ENCODE measurements at places on chromosomes 5 and 9. TPM values are rescaled to one million over a fixed set of nuclear protein-coding genes. Genes with fewer than 3 reads are reported as not detected.
A peak's percentile ranks its signal among the peaks of the same experiment; 100 is the strongest.

DNA sequence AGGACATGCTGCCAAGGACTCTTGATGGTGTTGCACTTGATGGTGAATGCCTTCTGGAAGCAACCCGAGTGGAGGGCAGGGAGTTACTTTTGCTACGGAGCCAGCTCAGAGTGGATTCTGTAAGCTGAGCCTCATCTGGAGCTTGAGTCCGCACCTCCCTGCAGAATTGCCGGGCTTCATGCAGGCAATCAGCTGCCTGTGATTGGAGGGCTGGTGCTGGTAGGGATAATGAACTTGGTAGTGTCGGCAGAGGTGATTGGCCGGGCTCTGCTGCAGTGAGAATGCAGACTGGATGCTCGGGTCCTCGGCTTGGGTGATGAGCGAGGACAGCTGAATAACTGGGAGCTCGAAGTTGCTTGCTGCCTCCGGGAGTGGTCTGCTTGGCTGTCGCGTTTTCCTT, 23.1 kb downstream of the SLC25A25 start:
- DNase-seq = peak; percentile 91

The SPAAR gene
- total RNA-seq = 2.0 TPM

- no peak for DNase-seq
These were observed 198.0 kb downstream of the GAS1 start for GRCh38 chr9:86749161-86749893.

The SMIM33 gene
- total RNA-seq = not detected

The SHISAL2B gene
- total RNA-seq = not detected

- DNase-seq = no peak
These were observed 27.2 kb downstream of the SCAMP1 start for GRCh38 chr5:78387468-78388153.

Measured in adrenal gland (tissue), 19 donors.